Endodermal cell (in vitro differentiated cells): ENCODE measurements at places on chromosomes 16 and 17. TPM values are rescaled to one million over a fixed set of nuclear protein-coding genes. Genes with fewer than 3 reads are reported as not detected.

The FTSJ3 gene
- 58.5 and 59.6 TPM in 2 replicates for total RNA-seq

The CLEC19A gene
- 0.93 to 3.4 TPM (median 1.9 TPM) in 3 replicates for total RNA-seq

The ZNF747 gene
- total RNA-seq: 16.2 and 17.1 TPM in 2 replicates

DNA sequence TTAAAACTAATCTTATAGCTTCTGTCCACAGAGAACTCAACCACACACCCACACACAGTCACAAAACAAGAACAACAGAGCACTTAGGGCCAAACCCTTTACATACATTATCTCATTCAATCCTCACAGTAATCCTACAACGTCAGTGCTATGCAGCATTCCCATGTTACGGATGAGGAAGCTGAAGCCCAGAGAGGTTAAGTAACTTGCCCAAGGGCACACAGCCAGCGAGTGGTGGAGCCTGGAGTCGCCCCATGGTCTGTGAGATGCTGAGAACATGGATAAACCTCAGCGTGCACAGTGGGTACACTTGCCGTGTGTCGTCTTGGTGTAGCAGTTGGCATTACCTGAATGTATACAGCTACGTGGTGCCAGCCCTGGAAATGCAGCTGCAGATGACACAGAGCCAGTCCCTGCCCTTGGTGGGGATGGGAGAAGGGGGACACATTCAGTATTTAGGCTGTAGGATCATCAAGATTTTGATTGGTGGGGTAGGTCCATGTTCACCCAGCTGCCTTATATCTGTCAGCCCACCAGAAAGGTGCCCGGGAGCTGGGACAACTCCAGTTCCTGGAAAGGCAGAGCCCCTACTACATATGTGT, 177.0 kb downstream of the IRF8 start:
- DNase-seq: peak; percentile 12
- H3K4me1 ChIP-seq: no peaks in the 10 kb centered on the region
- H3K27me3 ChIP-seq: no peaks in the 10 kb centered on the region
- no peaks in the 10 kb centered on the region for H3K36me3 ChIP-seq
- no peak overlapping the region for H3K4me3 ChIP-seq
- H3K27ac ChIP-seq: no peak overlapping the region

GRCh38 chr17:29749045-29749825, 126.5 kb upstream of the CORO6 start:
- no peak overlapping the region for H3K4me3 ChIP-seq
- no peaks in the 10 kb centered on the region for H3K36me3 ChIP-seq
- DNase-seq: no peak
- no peaks in the 10 kb centered on the region for H3K27me3 ChIP-seq
- H3K27ac ChIP-seq: no peak overlapping the region

DNA sequence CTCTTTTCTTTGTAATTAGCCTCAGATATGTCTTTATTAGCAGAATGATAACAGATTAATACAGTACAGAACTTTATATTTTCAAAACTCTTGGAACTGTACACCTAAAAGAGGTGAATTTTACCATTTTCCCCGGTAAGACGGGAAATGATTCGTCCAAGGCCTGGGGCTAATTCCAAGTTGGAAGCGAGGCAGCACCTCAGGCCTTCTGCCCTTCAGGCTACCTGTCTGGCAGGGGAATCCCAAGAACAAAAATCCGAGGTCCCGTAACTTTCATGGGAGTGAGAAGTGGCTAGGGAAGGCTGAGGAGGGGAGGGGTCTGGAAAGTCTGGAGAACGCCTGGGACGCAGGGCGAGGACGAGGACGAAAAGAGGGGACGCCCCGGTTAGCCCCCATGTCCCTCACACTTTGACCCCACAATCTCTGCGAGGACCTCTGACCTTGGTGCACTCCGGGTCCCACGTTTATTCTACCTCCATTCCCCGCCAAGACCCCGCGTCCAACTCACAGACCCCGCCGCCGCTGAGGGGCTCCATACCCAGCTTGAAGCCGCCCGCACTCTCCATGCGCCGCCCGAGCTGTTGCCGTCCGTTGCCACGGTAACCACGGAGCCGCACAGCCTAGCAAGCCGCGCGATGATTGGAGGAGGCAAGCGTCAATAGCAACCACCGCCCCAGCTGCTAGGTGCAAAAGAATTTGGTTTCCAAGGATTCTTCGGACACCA, at the start of gene HYDIN:
Gene HYDIN, minus strand, starts transcription at position 601 of the 724 bp plus-strand sequence. CDS start 43,827 bp downstream, outside the sequence.
- no peaks in the 10 kb centered on the region for H3K27me3 ChIP-seq
- H3K4me1 ChIP-seq: no peaks in the 10 kb centered on the region
- peak within 1 kb of the TSS; percentile 77 for H3K4me3 ChIP-seq
- DNase-seq: peak; percentile 97
- H3K27ac ChIP-seq: peak within 1 kb of the TSS; percentile 47

- H3K4me3 ChIP-seq: no peak overlapping the region
- DNase-seq: no peak
- H3K27me3 ChIP-seq: no peaks in the 10 kb centered on the region
- H3K4me1 ChIP-seq: no peaks in the 10 kb centered on the region
- H3K27ac ChIP-seq: no peak overlapping the region
Observed at GRCh38 chr17:29682054-29682453, 59.3 kb upstream of the CORO6 start.

- peak; percentile 96 for DNase-seq
- peak overlapping the region; percentile 52 for H3K27ac ChIP-seq
- no peak overlapping the region for H3K4me3 ChIP-seq
- H3K36me3 ChIP-seq: peaks cover 66% of the 10 kb centered on the region
- H3K4me1 ChIP-seq: no peaks in the 10 kb centered on the region
Observed at GRCh38 chr17:794876-795275, 12.7 kb downstream of the MRM3 start.
